ENCODE measurements at places on chromosomes 3 and 15. TPM values are rescaled to one million over a fixed set of nuclear protein-coding genes. Genes with fewer than 3 reads are reported as not detected.

Gene SATB1
- total RNA-seq: 59.7 TPM

Gene TMC3
- total RNA-seq: 1.4 TPM

Gene ELL3
- 2.9 TPM for total RNA-seq

GRCh38 chr3:57796261-57796660, 40.2 kb downstream of the SLMAP start:
- no peak for DNase-seq

DNA sequence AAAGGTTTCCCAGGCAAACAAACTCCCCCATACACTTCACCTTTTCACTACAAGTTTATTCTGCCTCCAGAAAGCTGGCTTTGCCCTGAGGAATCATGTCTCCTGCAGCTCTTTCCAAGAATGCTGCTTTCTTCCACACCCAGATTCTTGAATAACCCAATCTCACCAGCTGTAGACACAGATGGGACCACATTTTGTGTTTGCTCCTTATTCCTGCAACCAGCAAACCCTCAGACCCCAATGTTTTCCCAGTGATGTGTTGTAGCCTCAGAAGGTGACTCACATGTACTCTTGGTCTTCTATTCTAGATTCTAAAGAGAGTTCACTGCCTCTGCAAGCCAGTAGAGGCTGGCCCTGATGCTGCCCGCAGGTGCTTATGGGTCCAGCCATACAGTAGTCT, 23.6 kb upstream of the TRIM59 start:
- DNase-seq: no peak

DNA sequence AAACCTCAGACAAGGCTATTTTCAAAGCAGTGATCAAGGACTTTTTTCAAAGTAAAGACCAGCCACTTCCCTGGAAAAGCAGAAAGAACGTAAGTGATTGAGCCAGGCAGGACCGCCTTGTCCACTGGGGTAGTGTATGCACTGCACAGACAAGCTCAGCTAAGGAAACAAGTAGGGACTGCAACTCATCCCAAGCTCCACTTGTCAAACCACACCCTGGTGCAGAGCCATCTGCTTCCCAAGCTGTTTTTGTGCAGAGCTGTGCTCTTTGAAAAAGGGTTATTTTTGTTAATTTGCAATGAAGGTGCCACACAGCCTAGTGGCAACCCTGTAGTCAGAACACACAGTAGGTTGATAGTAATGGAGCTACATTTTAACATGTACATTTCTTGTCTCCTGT, 193.3 kb downstream of the ADAMTS9 start:
- no peak for DNase-seq

- no peak for DNase-seq
Measured at GRCh38 chr3:184059424-184059823, 6.6 kb downstream of the HTR3C start.
